ENCODE measurements at places on chromosomes 3 and 15. TPM values are rescaled to one million over a fixed set of nuclear protein-coding genes. Genes with fewer than 3 reads are reported as not detected.

Gene PPP1R14D
- total RNA-seq, result not detected

DNA sequence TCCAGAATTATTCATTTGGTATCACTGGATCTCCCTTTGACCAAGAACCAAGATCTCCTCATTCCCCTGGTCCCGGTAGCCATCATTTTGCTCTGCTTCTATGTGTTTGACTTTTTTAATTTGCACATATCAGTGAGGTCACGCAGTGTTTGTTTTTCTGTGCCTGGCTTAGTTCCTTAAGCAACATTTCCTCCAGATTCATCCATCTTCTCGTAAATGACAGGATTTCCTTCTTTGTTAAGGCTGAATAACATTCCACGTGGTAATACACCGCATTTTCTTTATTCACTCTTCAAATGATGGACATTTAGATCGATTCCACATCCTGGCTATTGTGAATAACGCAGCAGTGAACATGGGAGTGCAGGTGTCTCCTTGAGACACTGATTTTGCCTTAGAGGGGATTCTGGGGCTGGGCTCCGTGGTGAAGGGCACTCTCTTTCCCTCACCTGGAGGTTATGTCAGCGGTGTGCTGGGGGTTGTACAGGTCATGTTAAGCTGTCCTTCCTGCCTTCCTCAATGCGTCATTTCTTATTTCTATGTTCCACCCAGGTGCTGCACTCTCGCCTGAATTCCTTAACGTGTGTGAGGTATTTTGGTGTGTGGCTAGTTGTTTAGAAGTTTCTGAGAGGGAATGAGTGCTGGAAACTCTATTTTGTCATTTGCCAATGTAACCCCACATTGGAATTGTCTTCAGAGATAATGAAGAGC lies 212.2 kb downstream of the LPP start:
- DNase-seq, result peak; percentile 95

- DNase-seq, result no peak
Measured at GRCh38 chr15:31525988-31526665, 199.5 kb downstream of the KLF13 start.

DNA sequence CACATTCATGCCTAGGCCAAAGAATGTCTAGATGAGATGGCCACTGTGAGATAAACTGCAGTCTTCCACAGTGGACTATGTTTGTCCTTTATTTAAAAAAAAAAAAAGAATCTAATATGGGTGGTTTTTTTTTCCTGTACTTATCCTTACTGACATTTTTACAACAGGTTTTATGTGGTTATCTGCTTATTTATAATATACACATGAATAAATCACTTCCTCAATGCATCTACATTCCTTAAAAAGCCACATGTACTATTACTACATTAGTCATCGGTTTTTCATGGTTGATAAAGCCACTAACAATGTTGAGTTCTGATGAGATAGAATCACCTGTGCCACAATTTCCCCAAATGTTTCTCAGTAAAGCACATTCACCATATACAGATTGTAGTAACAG lies 341.3 kb upstream of the THBS1 start:
- DNase-seq, result no peak

GRCh38 chr3:15055019-15055557 lies 10.0 kb downstream of the MRPS25 start:
- no peak for DNase-seq

DNA sequence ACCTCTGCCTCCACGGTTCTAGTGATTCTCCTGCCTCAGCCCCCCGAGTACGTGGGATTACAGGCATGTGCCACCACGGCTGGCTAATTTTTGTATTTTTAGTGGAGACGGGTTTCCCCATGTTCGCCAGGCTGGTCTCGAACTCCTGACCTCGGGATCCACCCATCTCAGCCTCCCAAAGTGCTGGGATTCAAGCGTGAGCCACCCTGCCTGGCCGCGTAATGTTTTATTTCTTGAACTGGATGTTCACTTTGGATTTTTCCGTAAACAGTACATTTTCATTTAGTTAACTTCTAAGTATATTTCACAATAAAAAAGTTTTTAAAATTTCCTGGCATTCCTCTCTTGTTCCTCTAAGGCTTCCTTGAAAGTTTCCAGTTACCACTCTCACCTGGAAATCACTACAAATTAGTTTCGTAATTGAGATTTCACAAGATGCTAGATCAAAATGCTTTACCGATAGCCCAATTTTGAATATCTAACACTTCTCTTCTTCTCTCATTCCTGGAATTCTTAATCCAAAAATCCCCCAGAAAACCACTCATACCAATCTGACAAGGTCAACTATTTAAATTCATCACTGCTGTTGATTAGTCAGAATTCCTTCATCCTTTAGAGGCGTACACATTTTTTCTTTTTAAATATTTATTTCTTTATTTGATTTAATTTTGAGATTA lies 44.7 kb upstream of the INO80 start:
- DNase-seq, result no peak

GRCh38 chr3:130537673-130538304 lies 20.8 kb downstream of the COL6A6 start:
- no peak for DNase-seq

All from dermis blood vessel endothelial cell (primary cell).